ENCODE measurements at places on chromosomes 11 and 22.

DNA sequence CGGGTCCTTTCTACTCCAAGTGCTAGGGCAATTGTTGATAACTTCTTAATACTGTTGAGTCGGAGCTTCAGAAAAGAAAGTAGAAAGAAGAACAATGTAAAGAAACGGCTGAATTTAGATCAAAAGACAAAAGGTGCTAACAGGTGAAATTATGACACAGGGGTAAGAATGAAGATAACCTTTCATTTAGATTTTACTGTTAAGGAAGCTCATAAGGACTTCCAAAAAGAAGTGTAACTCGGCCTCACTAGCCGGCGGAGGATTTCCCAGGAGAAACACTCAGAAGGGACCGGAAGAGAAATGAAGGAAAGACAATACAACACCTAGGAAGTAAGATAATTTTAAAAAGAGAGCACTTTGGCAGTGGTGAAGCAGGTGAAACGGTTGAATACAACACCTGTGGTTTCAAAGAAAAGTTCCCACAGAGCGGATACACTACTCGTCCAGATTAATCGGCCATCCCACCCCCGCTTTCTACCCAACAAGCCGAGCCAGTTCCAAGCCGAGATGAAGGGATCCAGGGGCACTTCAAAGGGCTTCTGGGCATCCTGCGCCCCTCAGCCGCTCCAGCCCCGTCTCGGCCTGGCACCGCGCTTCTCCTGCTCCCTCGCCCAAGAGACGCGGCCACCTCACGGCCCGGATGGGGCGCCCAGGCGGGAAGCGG lies 737 bp downstream of the PPP2R1B start:
- DNase-seq = no peak

DNA sequence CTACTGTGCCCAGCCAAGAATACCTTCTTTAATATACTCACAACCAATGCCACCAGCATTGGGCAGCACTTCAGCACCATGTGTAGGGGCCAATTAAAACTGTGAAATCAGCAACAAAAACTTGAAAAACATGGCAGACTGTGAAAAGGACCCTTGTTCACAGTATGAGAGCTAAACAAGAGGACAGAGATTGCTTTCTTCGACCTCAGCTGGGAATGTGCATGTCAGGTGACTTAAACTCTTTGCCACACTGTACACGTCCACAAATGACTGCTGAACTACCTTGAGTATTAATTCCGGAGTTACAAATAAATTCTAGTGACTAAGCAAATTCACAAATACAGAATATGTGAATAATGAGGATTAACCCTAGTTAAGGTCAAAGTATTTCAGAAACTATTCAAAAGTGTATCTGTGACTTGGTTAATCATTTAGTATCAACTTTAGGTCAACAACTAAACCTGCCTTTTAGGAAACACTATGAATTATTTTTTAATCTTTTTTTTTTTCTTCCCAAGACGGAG lies 33.0 kb downstream of the DDX6 start:
- DNase-seq = no peak

DNA sequence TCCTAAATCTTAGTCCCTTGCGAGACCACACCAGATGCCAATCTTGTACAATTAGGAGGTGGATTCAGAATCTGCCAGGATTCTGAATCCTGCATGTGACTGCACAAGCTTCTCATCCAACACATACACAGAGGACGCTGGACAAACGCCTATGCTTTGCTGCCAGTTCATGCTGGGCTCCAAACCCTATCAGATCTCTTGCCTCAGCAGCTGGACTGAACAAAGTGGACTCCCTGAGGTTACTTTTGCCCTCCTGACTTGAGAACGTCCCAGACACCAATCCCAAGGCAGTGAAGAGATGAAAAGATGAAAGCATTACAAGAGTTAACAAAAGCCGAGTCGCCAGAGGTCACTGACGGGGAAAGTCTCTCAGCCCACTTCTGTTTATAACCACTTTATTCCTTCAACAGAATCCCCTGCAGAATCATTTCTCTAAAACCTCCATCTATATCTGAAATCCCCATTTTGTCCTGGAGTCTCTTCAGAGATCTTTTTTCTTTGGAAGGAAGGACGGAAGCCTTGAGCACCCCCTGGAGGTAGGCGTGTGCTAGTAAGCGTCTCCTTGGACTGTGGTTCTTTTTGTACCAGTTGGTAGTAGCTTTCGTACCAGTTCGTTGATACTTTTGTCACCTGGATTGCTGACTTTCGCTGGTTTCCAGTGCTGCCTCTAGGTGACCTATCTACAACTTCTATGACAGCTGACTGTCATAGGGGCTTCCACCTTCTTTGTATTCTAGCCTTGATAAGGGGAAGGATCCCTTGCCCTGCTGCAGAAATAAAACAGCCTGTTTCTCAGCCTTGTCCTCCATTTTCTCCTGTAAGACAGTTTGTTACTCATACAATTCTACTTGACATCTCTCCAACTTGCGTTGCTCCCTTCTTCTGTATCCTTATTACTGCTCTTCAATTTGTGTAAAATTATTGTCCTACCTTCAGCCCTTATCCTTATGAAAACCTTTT lies 26.1 kb upstream of the EED start:
- no peak for DNase-seq

DNA sequence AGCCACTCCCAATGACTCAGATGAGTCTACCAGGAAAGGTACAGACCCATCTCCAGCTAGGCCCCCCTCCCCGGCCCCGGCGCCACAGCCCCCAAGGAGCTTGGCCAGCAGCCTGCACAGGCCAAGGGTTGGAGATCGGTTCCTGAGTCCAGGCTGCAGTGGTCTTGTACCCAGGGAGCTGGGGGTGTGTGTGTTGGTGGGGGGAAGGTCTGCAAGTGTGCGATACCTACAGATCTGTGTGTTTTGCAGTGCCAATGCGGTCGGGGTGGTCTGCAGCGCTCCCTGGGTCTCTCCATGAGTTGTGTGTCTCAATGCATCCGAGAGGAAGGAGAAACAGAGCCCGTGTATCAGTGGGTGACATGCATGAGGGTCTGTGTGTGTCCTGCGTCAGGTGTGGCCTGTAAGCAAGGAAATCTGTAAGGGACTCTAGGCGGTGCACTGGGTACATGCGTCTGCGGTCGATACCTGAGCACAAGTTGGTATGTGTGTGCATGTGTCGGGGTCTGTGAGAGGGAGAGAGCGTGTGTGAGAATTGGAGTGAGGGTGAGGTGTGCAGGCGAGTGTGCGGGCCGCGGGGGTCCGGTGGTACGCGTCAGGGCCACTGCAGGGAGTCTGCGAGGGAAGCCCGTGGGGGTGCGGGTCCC lies 645 bp downstream of the CDC42BPG start:
- no peak for DNase-seq

- DNase-seq = no peak
Observed at GRCh38 chr11:12678991-12679390, 4.8 kb downstream of the TEAD1 start.

DNA sequence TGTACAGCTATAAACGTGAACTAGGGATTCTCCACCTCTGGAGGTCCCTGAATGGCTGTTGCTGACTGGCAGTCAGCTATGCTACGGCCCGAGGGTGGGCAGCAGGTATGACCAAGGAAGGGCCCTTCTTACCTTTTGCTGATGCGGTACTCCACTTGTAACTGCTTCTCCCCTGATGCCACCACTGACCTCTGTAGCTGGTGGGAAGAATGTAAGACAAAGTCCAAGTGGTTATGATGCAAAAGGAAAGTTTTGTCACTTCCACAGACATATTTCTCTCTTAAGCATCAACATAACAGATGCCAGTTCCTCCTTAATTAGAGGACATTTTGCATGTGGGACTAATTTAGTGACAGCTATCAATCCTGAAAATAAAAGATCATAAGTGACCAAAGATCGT lies 32.2 kb downstream of the P4HA3 start:
- DNase-seq = no peak

GRCh38 chr11:64347193-64347867 lies 7.3 kb downstream of the CCDC88B start:
- no peak for DNase-seq

DNA sequence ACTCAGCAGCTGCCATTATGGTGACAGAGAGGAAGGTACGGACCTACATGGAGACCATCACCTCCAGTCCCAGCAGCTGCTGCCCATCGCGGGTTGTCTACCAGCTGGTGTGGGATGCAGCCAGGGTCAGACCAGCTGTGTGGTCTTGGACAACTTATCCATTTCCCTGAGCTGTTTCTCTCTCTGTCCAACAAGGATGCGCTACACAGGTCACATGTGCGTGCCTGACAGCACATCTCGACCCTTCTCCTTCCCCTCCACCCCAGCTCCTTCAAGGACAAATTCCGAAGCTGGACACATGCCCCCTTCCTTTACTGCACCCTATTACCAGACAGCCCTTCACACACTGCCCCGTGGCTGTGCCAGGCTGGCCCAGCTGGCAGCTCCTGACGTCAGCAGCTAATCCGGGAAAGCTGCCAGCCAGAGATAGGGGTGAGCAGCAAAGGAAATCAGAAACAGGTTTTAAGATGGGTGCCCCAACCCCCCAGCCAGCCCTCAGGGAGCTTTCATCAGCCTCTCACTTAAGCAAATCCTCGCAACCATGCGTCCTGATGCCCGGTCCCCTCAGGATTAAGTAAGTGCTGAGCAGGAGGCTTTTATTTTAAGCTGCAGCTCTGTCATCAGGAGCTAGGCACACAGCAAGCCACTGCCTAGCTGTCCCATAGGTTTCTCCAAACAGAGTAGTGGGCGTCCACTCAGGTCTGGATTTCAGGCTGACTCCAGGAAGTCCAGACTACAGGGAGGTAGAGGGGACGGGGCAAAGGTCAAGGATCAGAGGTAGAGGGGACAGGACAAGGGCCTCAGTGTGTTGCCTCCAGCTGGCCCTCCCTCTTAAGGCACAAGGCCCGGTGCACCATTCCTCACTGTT lies 20.3 kb downstream of the TEF start:
- DNase-seq = no peak

DNA sequence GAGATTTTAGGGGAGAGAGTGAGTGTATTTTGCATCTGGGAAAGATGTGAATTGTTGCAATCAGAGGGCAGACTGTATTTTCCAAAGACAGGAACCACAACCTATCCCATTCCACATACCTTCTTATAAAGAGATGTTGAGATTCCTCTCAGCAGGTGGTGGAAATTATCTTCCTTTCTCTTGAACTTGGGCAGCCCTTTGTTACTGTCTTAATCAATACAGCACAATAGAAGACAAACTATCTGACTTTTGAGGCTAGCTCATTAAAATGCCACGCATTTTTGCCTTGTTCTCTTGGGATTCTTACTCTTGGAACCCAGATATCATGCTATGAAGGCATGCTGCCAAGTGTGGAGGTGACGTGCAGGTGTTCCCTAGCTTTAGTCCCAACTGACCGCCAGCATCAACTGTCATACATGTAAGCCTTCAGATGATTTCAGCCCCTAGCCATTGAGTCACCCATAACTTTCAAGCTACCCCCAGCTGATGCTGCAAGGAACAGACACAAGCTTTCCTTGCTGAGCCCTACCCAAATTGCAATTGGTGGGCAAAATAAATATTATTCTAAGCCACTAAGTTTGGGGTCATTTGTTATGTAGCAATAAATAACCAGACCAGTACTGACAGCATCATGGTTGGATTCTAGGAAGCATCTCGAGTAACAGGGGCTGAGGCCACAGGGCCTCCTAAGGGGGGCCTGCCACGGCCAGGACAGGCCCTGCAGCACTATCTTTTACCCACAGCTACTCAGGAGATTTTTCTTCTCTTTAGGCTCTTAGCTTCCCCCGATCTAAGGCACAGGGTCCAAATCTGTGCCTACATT lies 63.0 kb downstream of the RPL27A start:
- DNase-seq = no peak

GRCh38 chr11:94550513-94550912 lies 6.8 kb downstream of the FUT4 start:
- no peak for DNase-seq

DNA sequence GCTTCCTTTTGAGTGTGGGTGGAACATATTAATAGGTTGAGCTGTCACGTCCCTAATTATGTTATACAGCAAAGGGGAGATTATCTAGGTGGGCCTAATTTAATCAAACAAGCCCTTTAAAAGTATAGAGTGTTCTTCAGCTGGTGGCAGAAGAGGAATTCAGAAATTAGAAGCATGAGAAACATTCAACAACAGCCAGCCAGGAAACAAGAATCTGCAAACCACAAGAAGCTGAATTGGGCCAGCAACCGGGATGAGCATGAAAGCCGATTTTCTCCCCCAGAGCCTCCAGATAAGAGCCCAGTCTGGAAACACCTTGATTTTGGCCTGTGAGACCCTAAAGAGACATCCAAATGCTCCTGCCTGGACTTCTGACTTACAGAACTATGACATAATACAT lies 105.8 kb upstream of the LDLRAD3 start:
- no peak for DNase-seq

DNA sequence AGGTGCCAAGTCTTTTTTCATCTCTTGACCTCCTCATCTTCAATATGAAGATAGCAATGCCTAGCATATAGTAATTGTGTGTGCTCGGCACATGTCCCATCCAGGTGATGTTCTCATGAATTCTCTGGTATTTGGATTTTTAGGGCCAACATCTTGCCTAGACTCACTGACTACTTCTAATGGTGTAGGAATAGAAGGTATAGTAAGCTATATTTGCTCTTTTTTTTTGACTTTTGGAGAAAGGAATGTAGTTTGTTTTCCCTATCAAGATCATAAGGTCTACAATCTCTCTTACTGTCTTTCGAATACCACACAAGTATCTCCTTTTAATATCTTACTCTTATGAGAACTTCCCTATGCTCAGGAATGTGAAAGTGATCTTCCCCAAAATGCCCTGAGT lies 3.2 kb downstream of the HBD start:
- no peak for DNase-seq

DNA sequence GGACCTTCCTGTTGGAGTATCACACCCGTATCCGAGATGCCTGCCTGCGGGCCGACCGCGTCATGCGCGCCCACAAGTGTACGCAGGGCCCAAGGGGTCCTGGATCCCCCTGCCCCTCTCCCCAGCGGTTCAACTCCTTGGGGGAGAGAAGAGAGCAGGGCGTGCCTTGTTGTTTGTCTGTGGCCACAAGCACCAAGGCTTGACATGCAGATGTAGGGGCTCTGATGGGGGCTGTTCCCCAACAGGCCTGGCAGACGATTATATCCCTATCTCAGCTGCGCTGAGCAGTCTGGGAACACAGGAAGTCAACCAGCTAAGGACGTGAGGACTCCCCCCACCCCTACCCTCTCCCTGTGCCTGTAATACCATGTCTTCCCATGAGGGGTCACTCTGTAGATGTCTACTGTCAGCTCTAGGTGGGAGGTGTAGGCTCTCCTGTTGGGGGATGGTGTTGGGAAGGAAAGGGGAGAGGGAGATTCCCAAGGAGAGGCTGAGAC lies 6.8 kb downstream of the CFL1 start:
- DNase-seq = no peak

DNA sequence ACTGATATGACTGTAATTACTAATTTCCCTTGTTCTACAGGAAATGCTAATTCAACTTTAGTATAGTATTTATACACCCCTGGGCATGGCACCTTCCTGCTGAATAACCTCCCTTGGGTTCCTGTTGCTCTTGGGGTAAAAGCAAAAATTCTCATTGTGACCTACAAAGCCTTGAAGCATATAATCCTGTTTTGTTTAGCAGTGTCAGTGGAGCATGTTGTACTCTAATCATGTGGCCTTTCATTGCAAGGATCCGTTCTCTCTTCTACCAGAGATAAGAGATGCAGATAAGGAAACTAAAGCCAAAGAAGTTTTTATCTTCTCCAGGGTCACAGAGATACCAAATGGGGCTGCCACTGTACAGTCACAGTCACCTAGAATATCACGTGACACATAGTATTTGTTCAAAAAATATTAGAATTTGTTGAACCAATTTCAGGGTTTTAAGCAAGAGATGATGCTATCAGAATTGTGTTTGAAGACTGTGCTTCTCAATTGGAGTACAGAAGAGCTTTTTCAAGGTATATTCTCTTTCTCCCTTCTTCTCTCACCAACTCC lies 25.1 kb downstream of the CSRP3 start:
- no peak for DNase-seq

- DNase-seq = no peak
Observed at GRCh38 chr11:42066113-42066512, 606.7 kb upstream of the LRRC4C start.

- no peak for DNase-seq
Observed at GRCh38 chr11:72584939-72585597, 89.2 kb downstream of the PDE2A start.
